T-cell (primary cell): ENCODE measurements at places on chromosomes 7 and 10.
A peak's percentile ranks its signal among the peaks of the same experiment; 100 is the strongest.

DNA sequence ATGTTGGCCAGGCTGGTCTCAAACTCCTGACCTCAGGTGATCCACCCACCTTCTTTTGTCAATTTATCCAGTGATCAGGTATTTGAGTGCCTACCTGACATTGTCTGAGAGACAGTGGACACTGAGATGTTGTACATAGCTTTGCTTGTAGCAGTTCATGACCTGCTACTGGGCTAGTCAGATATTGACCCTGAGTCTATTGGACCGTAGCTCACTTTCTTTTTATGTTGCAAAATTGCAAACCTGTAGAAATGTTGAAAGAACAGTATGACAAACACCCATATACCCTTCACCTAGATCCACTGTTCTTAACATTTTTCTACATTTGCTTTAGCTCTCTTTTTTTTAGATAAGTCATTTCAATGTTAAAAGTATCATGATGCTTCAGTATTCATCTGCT, 410.4 kb upstream of the GALNT17 start:
- DNase-seq, result no peak

GRCh38 chr10:101066896-101067355, 5.1 kb downstream of the KAZALD1 start:
- DNase-seq, result no peak

GRCh38 chr10:33132626-33133025, 174.6 kb upstream of the ITGB1 start:
- DNase-seq, result no peak

- DNase-seq, result no peak
Observed at GRCh38 chr10:96014473-96015102, 28.8 kb upstream of the CCNJ start.

- no peak for DNase-seq
Observed at GRCh38 chr10:2038036-2038435, 300.7 kb upstream of the ADARB2 start.

- DNase-seq, result no peak
Observed at GRCh38 chr7:134866617-134867016, 87.2 kb downstream of the CALD1 start.

- DNase-seq, result no peak
Observed at GRCh38 chr7:24381894-24382505, 98.0 kb downstream of the NPY start.

DNA sequence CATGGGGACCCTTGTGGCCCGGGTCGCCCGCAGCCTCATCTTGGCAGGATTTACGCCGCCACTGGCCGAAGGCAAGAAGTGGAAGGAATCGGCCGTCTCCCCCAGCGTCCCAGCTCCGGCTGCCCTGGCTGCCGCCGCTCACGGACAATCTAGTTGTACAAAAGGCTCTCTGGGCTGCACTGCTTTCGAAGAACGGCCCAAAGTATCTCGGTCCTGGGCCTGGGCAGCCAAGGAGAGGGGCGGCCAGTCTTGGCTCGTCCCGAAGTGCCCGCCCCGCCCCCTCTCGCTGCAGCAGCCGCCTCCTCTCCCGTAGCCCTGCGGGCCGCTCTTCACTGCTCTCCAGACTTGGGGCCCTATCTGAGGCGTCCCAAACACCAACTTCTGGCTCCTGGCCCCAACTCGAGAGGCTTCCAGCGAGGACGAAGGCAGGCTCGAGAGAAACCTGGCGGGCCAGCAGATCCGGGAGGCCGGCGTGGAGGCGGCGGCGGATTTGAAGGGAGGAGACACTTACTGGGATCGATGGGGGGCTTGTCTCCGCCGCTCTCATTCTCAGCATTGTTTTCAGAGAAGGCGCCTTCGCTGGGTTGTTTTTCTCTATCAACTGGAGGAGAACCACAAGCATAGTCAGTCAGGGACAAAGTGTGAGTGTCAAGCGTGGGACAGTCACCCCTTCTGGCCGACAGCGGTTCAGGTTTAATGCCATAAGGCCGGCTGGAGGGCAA, 809 bp downstream of the HOXA9 start:
- DNase-seq, result no peak

- DNase-seq, result no peak
Observed at GRCh38 chr7:20188567-20188966, 28.6 kb downstream of the MACC1 start.

DNA sequence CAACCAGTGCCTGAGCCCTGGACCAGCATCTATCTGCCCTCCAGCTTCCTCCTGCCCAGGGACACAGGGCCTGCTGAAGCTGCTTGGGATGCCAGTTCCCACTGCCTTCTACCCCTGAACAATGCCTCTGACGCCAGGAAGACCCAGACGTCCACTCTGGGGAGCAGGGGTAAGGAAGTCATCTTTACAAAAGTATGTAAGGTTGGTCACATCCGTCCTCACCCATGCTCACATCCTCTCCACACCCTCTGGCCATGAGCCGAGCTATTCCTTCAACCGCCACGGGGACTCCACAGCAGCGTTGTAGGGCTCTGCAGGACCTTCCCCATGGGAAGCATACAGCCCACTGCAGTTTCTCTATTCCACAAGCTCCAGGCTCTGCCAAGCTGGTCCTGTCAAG, 58.5 kb downstream of the CLRN3 start:
- DNase-seq, result no peak

GRCh38 chr7:148332191-148333186, 258.1 kb upstream of the C7orf33 start:
- DNase-seq, result no peak

DNA sequence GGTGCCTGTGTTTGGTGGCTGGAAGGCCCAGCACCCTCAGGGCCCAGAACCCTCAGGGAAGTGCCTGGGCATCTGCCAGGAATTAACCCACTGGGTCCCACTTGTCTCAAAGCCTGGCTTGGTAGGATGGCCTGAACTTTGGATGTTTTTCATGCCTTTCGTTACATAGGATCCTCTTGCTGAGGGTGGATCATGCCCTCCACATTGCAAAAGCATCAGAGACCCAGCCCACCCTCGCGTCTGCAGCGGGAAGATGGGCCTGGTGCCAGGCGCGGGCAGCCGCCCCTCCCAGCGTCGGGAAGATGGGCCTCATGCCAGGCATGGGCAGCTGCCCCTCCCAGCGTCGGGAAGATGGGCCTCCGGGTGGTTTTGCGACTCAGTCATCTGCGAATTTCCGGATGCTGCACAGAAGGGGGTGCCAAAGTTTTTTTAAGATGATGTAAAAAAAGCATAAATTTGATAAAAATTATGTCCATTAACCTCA, 51.9 kb upstream of the PRKAR1B start:
- DNase-seq, result no peak

DNA sequence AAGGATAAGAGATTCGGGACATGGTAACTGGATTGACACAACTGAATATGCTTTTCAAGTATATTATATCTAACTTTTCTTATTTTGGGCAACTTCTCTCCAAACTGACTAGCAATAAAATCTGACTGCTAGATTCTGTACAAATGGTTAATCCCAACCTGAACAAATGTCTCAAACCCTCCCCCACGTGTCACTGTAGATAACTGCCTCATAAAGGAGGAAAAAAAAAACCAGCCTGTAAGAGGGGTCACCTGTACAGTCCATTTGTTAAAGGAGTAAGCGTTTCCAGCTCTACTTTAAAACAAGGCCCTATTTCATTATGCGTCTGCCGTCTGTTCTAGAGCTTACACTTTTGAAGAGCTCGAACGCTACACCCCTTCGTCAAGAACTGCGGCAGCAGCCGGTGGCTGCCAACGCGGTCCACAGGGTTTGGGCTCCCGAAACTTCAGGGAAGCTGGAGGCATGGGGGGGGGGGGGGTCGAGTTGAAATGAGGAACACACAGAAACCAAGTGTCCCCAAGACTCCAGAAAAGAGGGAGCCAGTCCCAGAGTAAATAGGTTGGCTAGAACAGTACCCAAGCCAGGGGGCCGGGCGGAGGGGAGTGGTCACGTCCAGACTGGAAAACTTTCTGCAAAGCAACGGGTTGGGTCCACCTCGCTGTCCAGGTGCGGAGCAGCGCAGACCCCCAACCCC, 492 bp downstream of the COG5 start:
- DNase-seq, result no peak

GRCh38 chr7:149004405-149005370, 23.6 kb downstream of the PDIA4 start:
- no peak for DNase-seq

DNA sequence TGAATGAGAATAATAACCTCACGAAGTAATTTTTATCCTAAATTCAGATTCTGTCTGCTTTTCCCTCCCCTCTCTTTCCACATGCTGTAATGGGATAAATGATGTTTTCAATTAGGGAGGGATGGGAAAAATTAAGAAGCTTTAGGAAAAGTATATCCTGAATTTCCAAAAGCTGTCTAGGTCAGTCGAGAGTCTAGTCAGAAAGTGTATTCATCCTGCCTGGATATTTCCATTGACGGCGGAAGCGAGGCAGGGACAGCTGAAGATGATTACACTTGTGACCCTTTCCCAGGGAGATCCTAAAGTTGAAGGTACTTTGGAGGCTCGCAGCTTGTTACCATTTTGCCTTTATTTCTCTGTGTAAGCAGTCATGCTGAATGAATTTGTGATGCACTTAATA, 204.1 kb downstream of the ZNF365 start:
- no peak for DNase-seq

DNA sequence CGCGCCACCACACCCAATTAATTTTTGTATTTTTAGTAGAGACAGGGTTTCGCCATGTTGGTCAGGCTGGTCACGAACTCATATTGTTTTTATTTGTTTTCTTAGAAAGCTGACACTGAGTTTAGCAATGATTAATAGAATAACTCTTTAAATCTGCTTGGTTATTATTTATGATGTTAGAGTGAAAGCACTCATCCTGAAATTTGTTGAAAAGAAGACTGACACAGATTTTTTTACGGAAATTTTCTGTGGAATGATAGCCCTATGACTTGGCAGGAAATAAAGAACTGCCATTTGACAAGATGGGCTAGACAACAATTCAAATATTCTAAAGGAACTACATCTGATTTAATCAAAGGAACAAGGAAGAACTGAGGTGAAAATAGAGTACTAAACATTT, 4.3 kb upstream of the GSAP start:
- no peak for DNase-seq

- no peak for DNase-seq
Observed at GRCh38 chr7:132158166-132158565, 418.1 kb downstream of the PLXNA4 start.

DNA sequence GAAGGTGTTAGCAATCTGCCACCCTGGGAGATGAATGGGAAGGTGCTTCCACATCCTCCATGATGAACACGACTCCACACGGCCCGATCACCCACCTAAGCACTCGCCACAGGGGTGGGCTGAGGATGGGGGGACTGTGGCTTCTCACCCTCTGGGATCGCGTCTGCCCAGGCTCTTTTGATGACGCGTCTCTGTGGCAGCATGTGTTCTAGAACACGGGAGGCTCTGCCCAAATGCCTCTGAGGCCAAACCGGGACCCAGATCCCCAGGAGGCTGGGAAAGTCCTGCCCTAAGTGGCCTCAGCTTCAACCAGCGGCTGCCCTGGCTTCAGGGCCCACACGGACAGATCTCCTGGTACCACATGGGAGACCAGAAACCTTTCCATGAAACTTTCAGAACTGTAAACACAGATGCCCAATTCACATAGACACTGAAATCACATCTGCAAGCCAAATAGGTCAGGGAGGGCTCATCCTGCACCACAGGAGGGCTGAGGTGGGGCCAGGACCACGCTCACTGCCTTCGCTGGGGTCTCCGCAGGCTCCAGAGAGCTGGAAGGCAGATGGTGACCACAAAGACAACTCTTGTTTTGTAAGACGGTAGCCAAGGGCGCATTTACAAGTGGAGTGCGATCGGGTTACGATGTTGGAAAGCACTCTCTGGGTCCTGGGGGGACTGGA, 200.6 kb downstream of the PTPRN2 start:
- no peak for DNase-seq

- DNase-seq, result no peak
Observed at GRCh38 chr7:112104120-112104519, 102.1 kb downstream of the DOCK4 start.

DNA sequence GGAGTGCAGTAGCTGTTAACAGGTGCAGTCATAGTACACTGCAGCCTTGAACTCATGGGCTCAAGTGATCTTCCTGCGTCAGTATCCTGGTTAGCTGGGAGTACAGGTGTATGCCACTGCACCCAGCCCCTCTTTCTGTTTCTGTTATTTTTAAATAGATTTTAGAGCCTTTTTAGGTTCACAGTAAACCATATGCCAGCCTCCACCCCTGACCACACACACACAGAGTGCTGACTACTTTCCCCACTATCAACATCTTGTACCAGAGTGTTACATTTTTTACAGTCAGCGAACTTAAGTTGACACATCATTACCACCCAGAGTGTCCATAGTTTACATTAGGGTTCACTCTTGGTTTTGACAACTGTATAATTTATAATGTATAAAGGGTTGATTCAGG, 32.1 kb downstream of the MARCHF5 start:
- DNase-seq, result no peak

GRCh38 chr7:130425796-130426195, 15.0 kb downstream of the CEP41 start:
- DNase-seq, result no peak

GRCh38 chr10:88270871-88271713, 312.0 kb downstream of the RNLS start:
- DNase-seq, result peak; percentile 25

GRCh38 chr7:139571651-139572050, 48.2 kb downstream of the CLEC2L start:
- no peak for DNase-seq

- no peak for DNase-seq
Observed at GRCh38 chr7:28530175-28530802, 118.0 kb downstream of the CREB5 start.

- no peak for DNase-seq
Observed at GRCh38 chr7:44505595-44505994, 15.1 kb upstream of the NUDCD3 start.

DNA sequence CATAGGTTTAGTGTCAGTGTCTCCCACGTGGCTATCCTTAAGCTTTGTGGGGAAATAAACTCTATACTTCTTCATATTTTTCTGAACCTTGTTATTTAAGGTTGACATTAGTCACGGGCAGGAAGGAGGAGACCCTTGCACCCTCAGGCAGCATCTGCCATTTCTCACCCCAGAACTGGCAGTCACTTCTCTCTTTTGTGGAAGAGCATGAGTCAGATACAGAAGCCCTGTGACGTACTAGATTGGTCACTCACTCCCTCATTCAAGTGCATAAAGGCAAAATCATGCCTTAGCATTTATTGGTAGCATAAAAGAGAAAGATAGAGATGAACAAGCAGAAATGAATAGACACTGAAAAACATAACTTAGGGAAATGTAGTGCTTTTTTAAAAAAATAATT, 206.0 kb upstream of the MDFIC start:
- DNase-seq, result no peak
